ENCODE measurements at places on chromosomes 5 and 9.

DNA sequence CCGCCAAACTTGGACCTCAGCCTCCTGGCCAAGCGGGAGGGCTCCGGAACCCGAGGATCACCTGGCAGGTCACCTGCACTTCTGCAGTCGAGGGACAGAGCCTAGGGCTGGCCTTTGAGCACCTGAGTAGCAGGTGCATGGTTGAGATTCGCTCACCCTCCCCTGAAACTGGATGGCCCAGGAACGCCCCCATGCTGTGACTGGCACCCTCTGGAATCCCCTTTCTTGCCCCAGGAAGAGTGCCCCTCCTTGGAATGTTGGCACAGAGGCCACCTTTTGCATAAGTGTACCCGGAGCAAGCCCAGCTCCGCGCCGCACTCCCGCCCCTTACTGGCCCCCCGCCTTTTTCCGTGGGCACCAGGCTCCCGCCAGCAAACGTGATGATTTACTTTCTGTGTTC, 112.5 kb upstream of the IER5L start:
- no peak for DNase-seq

- no peak for DNase-seq
Observed at GRCh38 chr9:91773156-91773555, 176.9 kb downstream of the ROR2 start.

GRCh38 chr5:180120237-180121101, 48.9 kb upstream of the RNF130 start:
- no peak for DNase-seq

DNA sequence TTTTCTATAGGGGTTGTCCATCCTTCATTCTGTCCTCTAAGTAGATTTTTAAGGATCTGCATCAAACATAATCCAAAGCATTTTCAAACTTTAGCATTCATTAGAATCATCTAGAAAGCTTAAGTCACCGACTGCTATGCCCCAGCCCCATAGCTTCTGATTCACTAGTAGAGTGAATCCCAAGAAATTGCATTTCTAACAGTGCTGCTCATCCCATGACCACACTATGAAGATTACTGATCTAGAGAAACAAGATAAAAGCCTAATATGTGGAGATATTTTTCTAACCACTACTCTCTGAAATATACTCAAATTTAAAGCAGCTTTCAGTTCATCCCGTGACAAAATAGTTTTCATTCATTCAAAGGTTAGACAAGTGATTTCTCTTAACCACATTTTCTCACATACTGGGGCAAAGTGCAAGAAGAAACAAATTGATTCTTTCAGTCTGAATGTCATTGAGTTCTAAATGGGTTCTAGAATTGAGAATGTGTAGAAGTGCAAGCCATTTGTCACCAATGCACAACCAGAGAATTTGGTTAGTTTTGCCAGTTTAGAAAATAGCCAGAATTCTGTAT, 286.9 kb upstream of the CD180 start:
- no peak for DNase-seq

- no peak for DNase-seq
Observed at GRCh38 chr5:4137781-4138180, 542.1 kb downstream of the IRX1 start.

GRCh38 chr9:105658351-105658750, 3.9 kb upstream of the TAL2 start:
- no peak for DNase-seq

DNA sequence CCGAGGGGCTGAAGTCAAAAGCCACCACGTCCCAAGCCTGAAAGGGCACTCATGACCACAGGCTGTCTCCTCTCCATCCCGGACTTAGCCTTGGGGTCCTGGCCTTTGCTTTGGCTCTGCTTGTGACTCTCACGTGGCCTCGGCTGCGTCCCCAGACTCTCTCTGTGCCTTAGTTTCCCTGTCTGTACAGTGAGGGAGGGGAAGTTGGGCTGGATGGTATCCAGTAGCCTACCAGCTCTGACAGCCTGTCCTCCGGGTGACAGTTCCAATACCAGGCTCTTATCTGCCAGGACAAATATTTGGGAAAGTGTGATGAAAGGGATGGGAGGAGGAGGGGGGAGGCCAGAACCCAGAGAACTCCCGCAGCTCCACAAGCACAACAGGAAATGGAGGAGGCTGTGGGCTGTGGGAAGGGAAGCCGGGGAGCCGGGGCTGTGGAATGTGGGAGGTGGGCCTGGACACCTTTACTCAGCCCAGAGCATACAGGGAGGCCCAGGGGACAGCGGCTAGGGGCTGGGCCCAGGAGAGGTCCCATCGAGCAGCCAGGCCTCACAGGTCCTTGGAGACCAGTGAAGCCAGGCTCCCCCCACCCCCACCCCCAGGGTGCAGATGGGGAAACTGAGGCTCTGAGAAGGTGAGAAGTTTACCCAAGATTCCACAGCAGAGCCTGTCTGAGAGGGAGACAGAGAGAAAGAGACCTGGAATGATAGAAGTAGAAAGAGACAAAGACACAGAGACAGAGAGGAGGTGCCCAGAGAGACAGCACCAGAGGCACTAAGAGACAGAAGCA, 18.3 kb downstream of the PDGFRB start:
- no peak for DNase-seq

- no peak for DNase-seq
Observed at GRCh38 chr9:36396985-36397384, 3.1 kb downstream of the RNF38 start.

- no peak for DNase-seq
Observed at GRCh38 chr5:9329125-9329524, 216.8 kb downstream of the SEMA5A start.

DNA sequence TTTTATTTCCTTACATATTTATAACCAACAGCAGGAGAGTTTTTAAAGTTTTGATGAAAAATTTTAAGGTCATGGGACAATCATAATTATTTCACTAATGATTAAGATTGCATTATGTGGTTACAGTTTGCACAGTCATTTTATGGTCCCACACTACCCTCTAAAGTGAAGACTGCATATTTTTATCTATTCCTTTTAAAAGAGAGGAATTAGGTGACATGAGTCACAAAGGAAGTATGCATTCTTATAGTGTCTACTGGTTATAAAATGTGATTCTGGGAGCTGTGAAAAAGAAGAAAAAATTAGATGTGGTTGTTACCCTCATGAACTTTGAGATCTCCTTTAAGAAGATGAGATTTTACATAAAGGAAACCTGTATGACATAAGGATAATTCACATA, 87.9 kb upstream of the GRIA1 start:
- DNase-seq, result no peak

- DNase-seq, result no peak
Observed at GRCh38 chr5:127810017-127810416, 106.8 kb downstream of the CCDC192 start.

DNA sequence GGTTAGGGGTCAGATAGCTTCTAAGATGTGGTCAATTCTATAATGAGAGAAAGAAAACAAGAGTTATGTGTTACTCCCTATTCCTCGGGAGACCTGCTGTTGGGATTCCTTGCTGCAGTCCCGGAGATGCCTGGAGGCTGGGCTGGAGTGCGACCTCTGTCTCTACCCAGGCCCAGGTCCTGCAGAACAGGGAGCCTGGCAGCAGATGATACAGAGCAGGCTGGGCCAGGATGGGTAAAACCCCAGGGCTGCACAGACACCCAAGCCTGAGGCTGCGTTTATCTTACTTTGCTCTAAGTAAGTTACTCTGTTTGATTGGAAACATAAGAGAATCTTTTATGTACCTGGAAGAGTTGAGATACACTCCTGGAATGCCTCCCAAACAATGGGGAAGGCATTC, 26.9 kb upstream of the FAM120AOS start:
- no peak for DNase-seq

DNA sequence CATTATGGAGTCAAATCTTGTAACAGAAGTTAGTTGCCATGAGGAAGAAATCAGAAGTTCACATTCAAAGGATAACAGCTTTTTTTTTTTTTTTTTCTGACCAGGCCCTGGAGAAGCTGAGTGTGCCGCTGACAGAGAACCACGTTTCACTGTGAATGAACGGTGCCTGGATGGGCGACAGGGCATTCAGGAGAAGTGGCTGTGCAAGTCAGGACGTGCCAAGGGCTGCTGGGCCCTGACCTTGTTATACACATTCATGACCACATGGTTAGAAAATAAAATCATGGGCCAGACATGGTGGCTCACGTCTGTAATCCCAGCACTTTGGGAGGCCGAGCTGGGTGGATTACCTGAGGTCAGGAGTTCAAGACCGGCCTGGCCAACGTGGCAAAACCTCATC, 91.6 kb downstream of the ANKH start:
- DNase-seq, result no peak

GRCh38 chr5:95149387-95149786, 135.5 kb downstream of the MCTP1 start:
- no peak for DNase-seq

DNA sequence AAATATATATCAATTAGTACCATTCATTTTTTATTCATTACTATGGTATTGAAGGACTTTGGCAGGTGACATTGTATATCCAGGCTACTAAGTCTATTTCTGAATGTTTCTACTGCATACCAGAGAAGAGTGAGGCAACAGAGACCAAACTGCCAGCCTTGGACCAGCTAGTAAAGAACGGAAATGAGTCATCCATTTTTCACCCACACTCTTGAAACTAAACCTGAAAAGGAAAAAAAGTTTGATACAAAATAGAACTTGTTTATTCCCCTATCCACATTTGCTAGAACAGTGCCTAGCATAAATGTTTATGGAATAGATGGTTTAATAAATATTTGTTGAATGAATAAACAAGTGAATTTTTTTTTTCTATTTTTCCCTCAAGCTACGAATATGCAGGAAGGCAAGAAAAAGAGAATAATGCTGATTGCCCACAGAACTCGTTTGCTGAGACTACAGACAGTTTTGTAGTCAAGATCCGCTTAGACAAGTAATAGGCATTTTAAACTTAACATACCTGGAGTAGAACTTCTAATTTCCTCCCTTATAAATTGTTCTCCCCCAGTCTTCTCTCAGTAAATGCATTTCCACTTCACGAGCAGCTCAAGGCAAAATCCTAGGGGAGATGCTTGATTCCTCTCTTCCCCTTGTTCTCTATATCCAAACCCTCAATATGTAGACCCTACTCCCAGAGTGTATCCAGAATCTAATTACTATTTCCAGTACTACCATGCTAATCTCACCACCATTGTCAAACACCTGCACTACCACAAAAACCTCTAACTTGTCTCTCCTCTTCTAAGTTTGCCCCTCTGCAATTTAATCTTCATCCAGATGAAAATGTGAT, 146.2 kb upstream of the RASA1 start:
- peak; percentile 31 for DNase-seq

DNA sequence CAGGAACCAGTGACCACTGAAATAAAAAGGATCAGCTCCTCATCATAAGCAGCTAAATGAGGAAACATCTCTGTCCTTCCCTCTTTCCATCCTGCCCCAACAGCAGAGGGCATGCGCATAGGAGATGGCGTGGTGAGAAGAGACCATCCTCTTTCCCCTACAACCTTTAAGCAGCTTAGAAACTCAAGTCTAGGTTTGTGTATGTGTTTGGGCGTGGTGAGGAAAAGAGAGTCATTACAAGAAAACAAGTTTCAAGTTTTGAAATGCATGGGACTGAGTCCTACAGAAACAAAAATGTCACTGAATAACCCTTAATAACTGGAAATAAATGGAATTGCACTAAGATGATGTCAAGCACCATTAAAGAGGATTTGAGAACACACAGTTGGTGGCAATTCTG, 96.4 kb upstream of the IL12B start:
- no peak for DNase-seq

DNA sequence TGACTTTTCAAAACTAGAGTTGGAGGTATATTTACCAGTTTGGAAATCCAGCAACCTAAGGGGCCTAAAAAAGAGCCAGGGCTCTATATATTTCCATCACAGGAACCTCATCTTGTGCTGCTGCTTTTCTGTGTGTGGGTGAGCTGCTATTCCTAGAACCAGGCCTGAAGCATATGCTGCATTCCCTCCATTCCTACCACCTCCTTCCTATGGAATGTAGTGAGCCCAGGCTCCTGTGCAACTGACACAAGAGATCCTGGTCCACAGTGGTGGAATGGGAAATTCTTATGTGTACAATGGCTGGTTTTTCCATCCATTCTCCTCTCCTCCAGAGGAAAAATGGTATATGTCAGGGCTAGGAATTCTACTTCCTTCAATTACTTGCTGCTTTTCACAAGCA, 39.1 kb downstream of the SPEF2 start:
- DNase-seq, result no peak

DNA sequence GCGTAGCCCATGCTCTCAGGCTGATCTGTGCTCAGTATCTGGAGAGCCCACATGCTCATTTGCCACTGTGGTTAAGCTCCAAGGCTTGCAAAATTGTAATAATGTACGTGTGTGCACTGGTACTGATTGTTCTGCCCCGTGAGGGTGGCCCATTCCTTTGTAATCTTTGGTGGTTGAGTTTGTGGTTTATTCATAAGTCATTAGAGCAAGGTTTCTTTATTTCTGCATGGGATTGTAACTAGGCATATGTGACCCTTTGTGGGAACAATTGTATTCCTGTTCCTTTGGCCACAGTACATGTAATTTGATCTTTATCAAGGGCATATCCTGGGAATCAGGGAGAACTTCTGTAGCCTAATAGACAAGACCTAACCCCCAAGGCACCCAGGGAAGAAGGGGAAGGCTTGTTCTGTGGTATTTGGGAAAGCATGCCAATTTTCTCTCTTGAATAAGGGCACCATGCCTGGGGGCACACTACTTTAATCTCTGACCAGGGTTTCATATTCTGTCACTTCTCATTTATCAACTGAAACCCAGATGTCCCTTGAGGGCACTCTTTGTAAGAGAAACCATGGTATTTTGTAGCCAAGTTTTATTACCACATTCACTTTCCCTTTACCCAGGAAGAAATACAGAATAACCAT, 74.6 kb downstream of the NPR3 start:
- no peak for DNase-seq

DNA sequence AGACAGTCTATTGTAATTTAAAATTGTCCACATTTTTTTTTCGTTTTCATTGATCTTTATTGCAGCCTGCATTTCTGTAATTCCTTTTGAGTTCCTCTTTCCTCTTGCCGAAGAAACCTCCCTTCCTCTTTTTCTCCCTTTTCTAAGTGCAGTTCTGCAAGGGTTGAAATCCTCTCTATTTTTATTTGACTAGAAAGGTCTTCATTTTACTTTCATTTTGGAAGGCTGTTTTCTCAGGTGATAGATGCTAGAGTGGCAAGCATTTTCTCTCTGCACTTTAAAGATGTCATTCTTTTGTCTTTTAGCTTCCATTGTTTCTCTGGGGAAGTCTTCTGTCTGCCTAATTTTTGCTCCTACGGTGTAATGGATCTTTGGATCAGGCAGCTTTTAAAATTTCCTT, 248.5 kb downstream of the SMARCA2 start:
- DNase-seq, result no peak

DNA sequence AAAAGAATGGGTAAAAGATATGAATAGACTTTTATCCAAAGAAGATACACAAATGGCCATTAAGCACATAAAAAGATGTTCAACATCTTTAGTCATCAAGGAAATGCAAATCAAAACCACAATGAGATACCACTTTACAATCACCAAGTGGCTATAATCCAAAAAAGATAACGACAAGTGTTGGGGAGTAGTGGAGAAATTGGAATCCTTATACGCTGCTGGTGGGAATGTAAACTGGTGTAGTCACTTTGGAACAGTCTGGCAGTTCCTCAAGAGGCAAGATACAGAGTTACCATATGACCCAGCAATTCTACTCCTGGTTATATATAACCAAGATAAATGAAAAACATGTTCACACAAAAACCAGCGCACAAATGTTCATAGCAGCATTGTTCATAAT, 234.9 kb downstream of the SPATA31D1 start:
- DNase-seq, result no peak

GRCh38 chr5:168749391-168750100, 170.4 kb upstream of the PANK3 start:
- no peak for DNase-seq

GRCh38 chr5:80667384-80667783, 12.6 kb upstream of the DHFR start:
- DNase-seq, result no peak

Data from activated naive CD8-positive, alpha-beta T cell treated with anti-CD3 and anti-CD28 coated beads for 36 hours (primary cell).